ENCODE measurements at places on chromosomes 3 and 15. TPM values are rescaled to one million over a fixed set of nuclear protein-coding genes. Genes with fewer than 3 reads are reported as not detected.

Gene CCNB2
- total RNA-seq: 28.8 TPM

Gene GOLGA8G
- not detected for total RNA-seq

Gene IL17RD
- not detected for total RNA-seq

Gene GP9
- not detected for total RNA-seq

Gene LXN
- 16.1 TPM for total RNA-seq

Gene CKMT1A
- total RNA-seq: not detected

Gene GABRG3
- not detected for total RNA-seq

Gene GOLIM4
- 21.5 TPM for total RNA-seq

Gene MAP1A
- 0.24 TPM for total RNA-seq

Gene ARPP19
- 135 TPM for total RNA-seq

Gene MOBP
- not detected for total RNA-seq

Gene TASOR
- total RNA-seq: 50.4 TPM

Gene AADAC
- total RNA-seq: not detected

Gene KLHL18
- total RNA-seq: 38.9 TPM

Gene FBXW12
- total RNA-seq: not detected

Gene QRICH1
- total RNA-seq: 127 TPM

Gene DPP8
- total RNA-seq: 46.4 TPM

Gene NDN
- total RNA-seq: 3.0 TPM

Gene CHRD
- total RNA-seq: not detected

Gene PDE12
- total RNA-seq: 30.0 TPM

Gene CCDC71
- total RNA-seq: 24.7 TPM

Gene MAGEL2
- total RNA-seq: not detected

Gene WDR93
- not detected for total RNA-seq

Gene IL17RE
- 1.9 TPM for total RNA-seq

Gene MNS1
- 0.26 TPM for total RNA-seq
